ENCODE measurements at places on chromosomes 3 and 15. TPM values are rescaled to one million over a fixed set of nuclear protein-coding genes. Genes with fewer than 3 reads are reported as not detected.

Gene A4GNT
- polyA plus RNA-seq, result not detected

Gene TMC3
- polyA plus RNA-seq, result 0.04 TPM

Gene IL17RB
- polyA plus RNA-seq, result 0.48 TPM

Gene CKMT1A
- polyA plus RNA-seq, result not detected

Measured in IgD-negative memory B cell (primary cell).